COR-L47 (cell line): ENCODE measurements at places on chromosomes 7 and 10.

DNA sequence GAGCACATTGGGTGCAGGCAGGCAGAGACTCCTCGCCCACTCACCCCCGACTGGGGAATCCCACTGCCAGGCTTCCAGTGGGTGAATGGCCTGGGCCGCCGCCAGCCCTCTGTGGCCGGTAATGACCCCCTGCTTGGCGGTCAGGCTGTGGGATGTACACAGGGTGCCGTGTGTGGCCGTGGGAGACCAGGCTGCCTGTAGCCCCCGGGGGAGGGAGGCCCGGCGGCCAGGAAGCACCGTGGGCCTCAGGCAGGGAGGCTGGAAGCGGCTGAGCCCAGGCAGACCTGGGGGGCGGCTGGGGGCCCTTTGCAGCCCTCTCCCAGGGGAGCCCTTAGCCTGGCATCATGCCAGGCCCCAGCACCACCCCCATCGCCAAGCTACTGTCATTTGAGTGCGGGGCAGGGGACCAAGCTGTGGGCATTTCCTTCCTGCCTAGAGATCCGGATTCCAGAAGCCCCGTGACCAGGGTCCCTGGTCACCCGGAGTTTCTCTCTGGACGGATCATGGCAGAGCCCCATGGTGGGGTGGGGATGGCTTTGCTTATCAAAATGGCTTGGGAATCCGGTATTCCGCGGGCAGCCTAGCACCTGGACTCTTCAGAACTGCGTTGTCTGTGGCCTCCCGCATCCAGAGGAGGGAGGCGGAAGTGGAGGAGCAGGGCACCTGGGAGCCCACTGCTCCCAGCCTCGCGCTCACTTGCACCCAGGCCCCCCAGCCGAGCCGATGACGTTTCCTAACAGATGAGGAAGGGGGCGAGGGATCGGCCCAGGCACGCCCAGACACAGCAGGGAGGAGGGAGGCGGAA, 1.1 kb downstream of the TTYH3 start:
- DNase-seq: peak; percentile 65

- DNase-seq: no peak
Observed at GRCh38 chr10:94092848-94093247, 99.1 kb downstream of the PLCE1 start.

GRCh38 chr7:17668122-17668521, 272.2 kb downstream of the SNX13 start:
- no peak for DNase-seq

- DNase-seq: no peak
Observed at GRCh38 chr10:51700228-51700817, 928 bp upstream of the CSTF2T start.

- no peak for DNase-seq
Observed at GRCh38 chr10:30829901-30830300, 200.3 kb upstream of the LYZL2 start.

GRCh38 chr7:7924303-7924702, 44.3 kb upstream of the GLCCI1 start:
- DNase-seq: no peak

DNA sequence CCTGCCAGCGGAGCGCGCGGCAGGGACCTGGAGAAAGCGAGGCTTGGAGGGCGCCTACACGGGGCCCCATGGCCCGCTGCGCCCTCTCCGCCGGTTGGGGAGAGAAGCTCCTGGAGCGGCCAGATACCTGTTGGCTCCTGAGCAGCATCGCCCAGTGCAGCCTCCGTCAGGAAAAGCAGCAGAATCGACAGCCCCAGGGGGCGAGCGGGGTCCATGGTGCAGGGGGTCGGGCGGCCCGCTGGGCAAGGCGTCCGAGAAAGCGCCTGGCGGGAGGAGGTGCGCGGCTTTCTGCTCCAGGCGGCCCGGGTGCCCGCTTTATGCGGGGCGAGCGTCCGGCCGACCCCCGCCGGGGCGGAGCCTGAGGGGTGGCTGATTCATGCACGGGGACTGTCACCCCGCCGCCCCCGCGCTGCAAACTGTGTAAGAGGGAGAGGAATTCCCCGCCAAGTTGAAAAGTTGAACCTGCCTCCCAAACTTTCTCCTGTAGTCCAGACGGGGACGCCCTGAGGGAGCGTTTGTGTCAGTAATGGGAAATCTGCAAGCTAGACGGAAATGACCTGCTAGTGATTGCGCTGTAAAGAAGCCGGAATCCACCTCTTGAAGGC, at the start of gene TFPI2:
Gene TFPI2 (minus strand): TSS at position 290 of the 605 bp plus-strand sequence. CDS start 75 bp downstream, at position 215.
- DNase-seq: no peak
